Right lobe of liver (tissue), 6 donors: ENCODE measurements at places on chromosomes 12 and 14.

- no peak for DNase-seq
Observed at GRCh38 chr12:85733984-85734383, 102.2 kb downstream of the RASSF9 start.

DNA sequence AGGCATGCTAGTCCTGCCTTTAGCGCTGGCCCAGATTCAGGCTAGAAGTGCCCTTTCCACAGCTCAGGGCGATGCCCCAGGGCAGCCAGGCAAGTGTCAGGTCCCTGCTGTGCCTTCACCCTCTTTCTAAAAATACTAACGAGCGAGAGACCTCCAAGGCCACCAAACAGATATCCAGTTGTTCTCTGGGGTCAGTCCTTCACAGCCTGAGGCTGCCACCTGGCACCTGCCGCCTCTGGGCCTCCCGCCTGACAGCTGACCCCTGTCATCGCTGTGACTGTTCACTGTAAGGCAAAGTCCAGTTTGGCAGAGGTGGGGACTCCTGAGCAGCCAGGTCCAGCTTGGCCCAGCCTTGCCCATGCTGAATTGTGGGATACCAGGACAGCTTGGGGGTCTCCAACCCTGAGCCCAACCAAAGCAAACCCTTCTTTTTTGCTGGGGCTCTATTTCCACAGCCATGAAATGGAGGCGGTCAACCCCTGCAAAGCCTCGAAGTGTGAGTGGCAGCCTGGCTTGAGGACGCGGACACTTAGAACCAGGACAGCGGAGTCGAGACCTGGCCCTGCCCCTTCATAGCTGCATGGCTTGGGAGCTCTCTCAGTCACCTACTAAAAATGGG lies 79.9 kb downstream of the NINJ2 start:
- peak; percentile 94 for DNase-seq

DNA sequence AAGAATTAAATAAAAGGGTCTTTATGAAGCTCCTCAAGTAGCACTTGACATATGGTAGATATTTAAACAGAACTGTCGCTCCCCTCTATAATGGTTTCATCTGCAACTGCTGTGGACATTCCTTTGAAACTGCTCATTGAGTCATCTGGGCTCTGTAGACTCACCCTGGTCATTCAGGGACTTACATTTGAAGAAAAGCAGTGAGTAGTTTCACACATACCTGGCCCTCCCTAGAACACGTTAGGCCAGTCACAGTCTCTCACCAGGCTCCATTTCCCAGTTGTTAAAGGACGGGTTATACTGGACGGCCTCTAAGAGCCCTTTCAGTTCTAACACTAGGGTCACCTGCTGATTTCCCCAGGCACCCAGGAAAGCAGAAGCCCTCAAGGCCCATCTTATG lies 217.0 kb downstream of the BCL11B start:
- peak; percentile 8 for DNase-seq

GRCh38 chr12:62328296-62328921 lies 68.2 kb downstream of the USP15 start:
- DNase-seq: no peak
